NCI-H748 treated with DMSO at 0.1 percent for 48 hours (cell line): ENCODE measurements at places on chromosomes 3 and 15.

DNA sequence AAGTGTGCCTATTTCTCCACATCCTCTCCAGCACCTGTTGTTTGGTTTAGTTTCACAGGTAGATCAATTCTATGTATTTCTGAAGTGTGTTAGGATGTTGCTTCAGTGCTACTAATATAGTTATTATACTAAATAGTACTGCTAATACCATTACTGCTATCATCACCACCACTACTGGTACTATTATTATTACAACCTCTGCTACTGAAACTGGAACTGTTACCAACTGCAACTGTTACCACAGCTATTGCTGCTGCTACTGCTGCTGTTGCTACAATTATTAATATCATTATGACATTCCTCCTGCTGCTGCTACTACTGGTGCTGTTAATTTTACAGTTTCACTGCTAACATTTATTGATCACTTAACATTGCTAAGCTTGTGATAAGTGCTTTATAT lies 8.3 kb upstream of the LMOD3 start:
- DNase-seq = no peak

GRCh38 chr3:43582866-43583265 lies 38.9 kb downstream of the ANO10 start:
- no peak for DNase-seq

DNA sequence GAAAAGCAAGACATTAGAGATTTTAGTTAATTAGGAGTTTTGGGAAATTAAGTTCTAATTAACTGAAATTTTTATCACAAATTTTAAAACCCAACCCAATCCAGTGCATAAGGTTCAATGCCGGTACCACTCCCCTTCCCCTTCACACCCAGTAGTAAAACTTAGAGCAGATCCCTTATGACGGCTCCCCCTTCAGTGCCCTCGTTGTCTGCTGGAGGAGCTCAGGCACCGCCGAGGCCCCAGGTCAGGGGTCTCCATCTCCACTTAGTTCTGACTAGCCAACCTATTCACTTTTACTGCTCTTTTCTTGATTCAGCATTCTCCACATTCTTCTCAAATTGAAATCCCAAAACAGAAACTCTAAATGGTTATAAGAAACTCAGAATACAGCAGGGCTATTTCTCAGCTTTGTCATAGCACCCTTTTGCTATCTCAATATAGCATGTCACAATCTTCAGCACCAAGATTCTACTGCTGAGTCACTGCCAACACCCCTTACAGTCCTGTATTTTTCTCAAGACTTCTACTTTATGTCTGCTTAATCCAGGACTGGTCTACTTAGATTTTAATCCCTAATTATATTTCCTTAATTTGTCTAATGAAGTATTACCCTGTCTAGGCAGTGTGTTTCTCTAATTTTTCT lies 39.8 kb downstream of the TUBGCP4 start:
- no peak for DNase-seq

- no peak for DNase-seq
Observed at GRCh38 chr15:93135459-93135858, 46.4 kb upstream of the RGMA start.

DNA sequence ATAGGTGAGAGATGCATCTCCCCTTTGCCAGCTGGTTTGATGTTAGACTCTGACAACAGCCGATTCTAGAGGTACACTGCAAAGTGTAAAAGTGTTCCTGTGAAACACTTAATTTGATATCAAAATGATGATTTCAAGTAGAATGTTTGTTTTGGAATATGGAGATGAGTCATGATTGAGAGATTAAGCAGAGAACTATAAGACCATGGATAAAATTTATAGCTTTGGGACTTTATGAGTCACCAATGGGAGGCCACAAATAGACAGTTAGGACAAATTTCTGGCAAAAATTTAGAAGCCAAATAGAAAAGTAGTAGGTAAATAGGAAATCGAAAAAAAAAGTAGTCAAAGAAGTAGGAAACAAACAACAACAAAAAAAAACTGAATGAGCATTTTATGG lies 672.5 kb downstream of the NSUN3 start:
- DNase-seq = no peak

- DNase-seq = no peak
Observed at GRCh38 chr3:167729591-167729990, 5.1 kb downstream of the PDCD10 start.

GRCh38 chr3:182375916-182376315 lies 417.4 kb upstream of the ATP11B start:
- no peak for DNase-seq

GRCh38 chr3:46406788-46407611 lies at the start of the genes CCR5AS and CCRL2:
TSS of gene CCR5AS (minus strand) at chr3:46407066.
TSS of gene CCRL2 (plus strand) at chr3:46407259. CDS start at chr3:46408080, 821 bp downstream.
- DNase-seq = no peak

- DNase-seq = no peak
Observed at GRCh38 chr3:114739627-114740026, 407.5 kb downstream of the ZBTB20 start.

- DNase-seq = no peak
Observed at GRCh38 chr3:16264174-16264707, 502 bp downstream of the DPH3 start.

DNA sequence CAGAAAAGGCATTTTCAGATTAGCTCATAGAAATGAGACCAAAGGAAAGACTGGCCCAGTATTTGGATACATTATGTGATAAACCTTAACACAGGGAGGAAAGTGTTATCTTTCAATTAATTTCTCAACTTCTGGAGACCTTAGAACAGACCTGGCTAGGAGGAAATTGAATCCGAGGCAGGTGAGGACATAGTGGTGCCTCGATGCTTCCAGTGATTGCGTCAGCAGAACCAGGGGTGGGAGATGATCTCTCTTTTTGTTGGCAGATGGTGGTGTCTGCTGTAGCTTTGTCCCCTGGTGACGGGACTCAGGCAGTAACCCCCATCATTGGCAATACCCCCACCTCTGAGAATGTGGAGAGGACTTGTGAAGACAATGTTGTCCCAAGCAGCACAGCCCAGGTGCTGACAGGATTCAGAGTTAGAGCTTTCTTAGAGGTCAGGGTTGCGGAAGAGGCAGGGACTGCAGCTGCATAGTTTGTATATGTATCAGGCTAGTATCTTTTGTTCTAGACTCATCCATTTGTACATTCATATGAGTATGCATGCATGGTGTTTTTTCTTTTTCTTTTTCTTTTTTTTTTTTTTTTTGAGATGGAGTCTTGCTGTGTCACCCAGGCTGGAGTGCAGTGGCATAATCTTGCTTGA lies 27.9 kb upstream of the MUC20 start:
- no peak for DNase-seq

- DNase-seq = no peak
Observed at GRCh38 chr3:32323604-32324003, 68.0 kb upstream of the CMTM7 start.

- no peak for DNase-seq
Observed at GRCh38 chr15:76155731-76156130, 95.9 kb downstream of the TMEM266 start.

DNA sequence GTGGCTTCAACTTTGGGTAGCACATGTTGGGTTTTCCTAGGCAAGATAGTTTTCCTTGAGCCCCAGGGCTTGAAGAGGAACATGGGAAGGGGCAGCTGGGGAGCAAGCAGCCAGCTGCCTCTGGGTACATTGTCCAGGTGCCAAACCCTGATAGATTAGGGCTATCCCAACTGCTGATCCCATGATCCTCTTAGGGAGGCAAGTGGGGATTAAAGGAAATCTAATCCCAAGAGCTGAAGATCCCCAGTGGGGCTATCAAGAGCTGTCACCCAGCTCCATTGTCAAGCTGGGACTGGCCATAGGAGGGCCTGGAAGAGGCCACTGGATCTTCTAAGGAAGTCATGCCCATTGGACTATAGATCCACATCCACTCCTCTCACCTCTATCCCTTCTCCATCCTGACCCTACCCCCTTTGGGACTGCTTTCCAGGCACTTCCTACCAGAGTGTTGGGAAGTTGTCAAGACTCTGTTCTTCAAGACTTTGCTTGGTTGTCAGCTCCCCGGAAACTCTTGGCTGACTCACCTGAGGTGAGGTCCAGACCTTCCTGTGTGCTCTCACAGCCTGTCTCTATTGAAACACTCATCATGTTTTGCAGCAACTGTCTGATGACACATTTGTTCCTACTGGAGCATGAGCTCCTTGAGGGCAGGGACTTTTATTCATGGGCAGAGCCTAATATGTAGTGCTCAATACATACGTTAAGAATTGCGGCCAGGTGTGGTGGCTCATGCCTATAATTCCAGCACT lies 5.9 kb downstream of the CAMK2N2 start:
- DNase-seq = no peak

- DNase-seq = no peak
Observed at GRCh38 chr3:143203848-143204247, 84.3 kb downstream of the CHST2 start.

- no peak for DNase-seq
Observed at GRCh38 chr15:48966595-48967301, 3.0 kb upstream of the SHC4 start.

DNA sequence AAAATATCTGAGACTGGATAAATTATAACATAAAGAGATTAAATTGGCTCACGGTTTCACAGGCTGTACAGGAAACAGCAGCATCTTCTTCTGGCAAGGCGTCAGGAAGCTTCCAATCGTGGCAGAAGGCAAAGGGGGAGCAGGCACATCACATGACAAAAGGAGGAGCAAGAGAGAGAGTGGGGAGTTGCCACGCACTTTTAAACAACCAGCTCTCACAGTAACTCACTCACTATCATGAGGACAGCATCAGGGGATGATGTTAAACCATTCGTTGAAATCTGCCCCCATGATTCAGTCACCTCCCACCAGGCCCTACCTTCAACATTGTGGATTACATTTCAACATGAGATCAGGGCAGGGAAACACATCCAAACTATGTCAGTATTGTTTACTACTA lies 114.5 kb upstream of the SPATA16 start:
- DNase-seq = no peak

DNA sequence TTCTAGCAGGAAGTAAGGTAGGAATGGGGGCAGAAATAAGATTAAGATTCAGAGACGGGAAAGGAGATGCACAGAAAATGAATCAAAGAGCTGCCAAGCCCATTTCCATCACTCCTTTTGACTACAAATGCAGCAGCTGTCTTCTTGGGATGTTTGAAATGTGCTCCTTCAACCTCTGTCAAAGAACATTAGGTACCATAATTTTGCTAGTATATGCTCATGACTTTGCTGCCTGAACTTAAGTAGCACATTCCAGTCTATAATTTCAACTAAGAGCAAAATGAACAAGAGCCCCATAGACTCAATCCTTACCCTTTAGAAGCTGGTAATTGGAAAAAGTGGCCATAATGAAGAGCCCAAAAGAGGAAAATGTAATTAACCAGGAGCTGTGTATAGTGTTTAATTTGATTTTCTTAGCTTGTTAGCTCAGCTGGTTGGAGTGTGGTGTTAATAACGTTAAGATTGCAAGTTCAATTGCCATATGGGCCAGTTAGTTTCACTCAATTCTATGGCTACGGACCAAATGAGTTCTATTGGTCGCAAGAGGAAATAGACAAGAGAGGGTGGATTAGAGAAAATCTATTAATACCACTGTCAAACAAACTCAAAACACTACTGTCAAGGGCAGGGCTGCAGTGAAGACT lies 349.9 kb downstream of the ZBBX start:
- DNase-seq = no peak

DNA sequence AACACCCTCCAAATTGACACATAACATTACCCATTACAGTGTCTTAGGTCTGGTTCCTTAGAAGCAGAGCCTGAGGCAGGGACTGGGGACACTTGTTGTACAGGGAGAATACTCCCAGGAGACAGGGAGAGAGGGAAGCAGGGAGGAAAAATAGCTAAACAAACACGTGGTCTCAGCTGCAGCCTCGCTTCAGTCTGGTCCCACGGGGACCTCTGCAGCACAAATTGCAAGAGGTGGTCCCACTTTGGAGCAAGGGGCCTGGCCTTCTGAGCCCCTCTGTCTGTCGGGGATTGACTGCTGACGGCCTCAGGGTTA lies 25.0 kb upstream of the PLA2G4D start:
- no peak for DNase-seq

DNA sequence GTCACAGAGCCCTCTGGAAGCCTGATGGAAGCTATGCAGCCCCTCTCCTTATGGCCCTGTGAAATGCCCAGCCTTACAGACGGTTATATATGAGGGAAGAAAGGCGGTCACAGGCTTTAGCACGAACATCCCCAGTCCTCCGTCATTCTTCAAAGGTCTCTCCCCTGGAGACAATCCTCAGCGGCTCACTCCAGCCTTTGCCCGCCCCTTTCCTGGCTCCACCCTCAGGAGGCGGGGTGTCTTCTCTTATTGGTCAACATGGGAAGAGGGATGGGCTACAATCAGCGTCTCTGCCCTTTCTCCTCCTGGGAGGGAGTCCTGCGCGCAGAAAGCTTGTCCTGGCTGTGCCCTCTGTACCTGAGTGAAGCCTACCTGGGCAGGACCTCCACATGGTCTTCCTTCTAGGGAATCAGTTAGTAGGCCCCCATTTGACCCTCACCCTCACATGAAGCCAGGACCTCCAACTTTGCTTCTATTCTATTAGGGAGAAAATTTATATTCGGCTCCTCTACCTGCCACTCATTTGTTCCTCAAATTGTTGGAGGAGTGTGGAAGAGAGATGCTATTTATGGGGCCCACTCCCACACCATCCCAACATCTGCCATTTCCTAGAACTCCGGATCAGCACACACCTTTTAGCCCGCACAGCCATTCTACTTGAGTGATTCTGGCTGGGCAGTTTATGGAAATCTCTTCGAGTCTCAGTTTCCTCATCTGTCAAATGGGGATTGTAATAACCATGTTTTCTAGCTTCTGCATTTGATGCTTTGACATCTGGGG lies 112.9 kb upstream of the SLC6A11 start:
- no peak for DNase-seq

- no peak for DNase-seq
Observed at GRCh38 chr3:6732807-6733206, 128.1 kb upstream of the GRM7 start.

DNA sequence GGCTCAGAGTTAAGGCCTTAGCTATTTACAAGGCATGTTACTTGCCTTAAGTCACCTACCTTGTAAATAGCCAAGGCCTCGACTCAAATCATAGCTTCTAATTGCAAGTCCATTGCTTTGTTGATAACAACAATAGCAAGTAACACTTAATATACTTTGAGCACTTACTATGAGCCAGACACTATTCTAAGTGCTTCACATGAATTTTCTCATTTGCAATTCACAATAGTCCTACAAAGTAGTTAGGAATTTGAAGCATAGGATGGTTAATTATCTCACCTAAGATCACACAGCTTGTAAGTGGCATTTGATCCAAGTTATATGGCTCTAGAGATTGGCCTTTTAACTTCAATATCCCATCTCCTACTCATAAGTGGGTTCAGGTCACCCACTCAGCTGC lies 28.4 kb downstream of the SLC9A9 start:
- DNase-seq = no peak

- no peak for DNase-seq
Observed at GRCh38 chr3:158565076-158565475, 5.9 kb upstream of the MLF1 start.

DNA sequence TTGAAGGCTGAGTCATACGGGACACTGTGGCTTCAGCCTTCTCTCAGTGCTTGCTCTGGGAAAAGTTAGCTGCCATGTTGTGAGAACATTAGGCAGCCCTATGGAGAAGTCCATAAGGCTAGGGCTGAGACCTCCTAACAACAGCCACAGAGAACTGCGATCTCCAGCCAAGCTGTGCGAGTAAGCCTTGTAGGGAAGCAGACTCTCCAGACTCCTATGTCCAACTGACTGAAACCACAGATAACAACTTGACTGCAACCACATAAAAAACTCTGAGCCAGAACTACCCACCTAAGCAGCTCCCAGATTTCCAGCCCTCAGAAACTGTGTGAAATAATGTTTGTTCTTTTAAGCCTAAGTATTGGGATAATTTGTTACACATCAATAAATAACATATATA lies 40.7 kb downstream of the DENND6A start:
- DNase-seq = no peak
